ENCODE measurements at places on chromosomes 1 and 21. TPM values are rescaled to one million over a fixed set of nuclear protein-coding genes. Genes with fewer than 3 reads are reported as not detected.

Gene CLDN14
- not detected for polyA plus RNA-seq

Gene SPTA1
- polyA plus RNA-seq, result 0.01 TPM

Gene INAVA
- polyA plus RNA-seq, result 0.02 TPM

Gene CCDC17
- polyA plus RNA-seq, result 0.19 TPM

Gene OLIG2
- not detected for polyA plus RNA-seq

Gene TMEM81
- polyA plus RNA-seq, result 2.7 TPM

Gene CMPK1
- polyA plus RNA-seq, result 68.7 TPM

Gene ZMPSTE24
- polyA plus RNA-seq, result 55.8 TPM

Gene DNASE2B
- polyA plus RNA-seq, result not detected

Gene HMCN1
- 20.9 TPM for polyA plus RNA-seq

Gene TMPRSS3
- polyA plus RNA-seq, result not detected

Gene ARHGEF16
- polyA plus RNA-seq, result not detected

Gene KCNAB2
- 3.1 TPM for polyA plus RNA-seq

Gene ZSCAN20
- 3.5 TPM for polyA plus RNA-seq

Gene SERPINC1
- 0.16 TPM for polyA plus RNA-seq

Gene MAP3K21
- polyA plus RNA-seq, result 0.24 TPM

Gene GNG4
- 0.33 TPM for polyA plus RNA-seq

Gene RGS7
- polyA plus RNA-seq, result 0.29 TPM

Gene EXTL1
- 1.3 TPM for polyA plus RNA-seq
